ENCODE measurements at places on chromosomes 4 and X.

DNA sequence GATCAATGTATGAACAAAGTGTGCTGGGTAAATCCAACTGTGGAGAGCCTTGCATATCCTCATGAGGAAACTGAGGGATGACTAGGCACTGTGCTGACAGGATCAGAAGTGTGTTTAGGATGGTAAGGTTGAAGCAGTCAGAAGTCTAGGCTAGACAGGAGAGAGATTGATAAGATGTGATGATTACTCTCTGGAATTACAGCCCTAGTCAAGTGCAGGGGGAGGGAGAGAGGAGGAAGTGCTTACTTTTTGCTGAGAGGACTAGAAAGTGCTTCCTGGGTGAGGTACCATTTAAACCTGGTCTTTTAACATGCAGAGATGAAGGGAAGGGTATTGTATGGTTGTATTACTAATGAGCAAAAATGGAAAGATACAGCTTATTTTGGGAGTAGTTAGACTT lies 23.7 kb downstream of the FHIP1A start:
- DNase-seq, result no peak

GRCh38 chr4:182679533-182679932 lies 237.7 kb downstream of the DCTD start:
- DNase-seq, result no peak

- DNase-seq, result no peak
Observed at GRCh38 chr4:185665655-185666054, 130.3 kb upstream of the PDLIM3 start.

GRCh38 chr4:138908134-138908533 lies 107.4 kb upstream of the NOCT start:
- DNase-seq, result no peak

- DNase-seq, result no peak
Observed at GRCh38 chr4:82044141-82044993, 329.4 kb downstream of the HNRNPD start.

GRCh38 chr4:153594210-153594609 lies 89.9 kb upstream of the TLR2 start:
- DNase-seq, result peak; percentile 29

GRCh38 chr4:20520901-20521300 lies 179.4 kb upstream of the PACRGL start:
- DNase-seq, result no peak
